ENCODE measurements at places on chromosomes 4 and X.
A peak's percentile ranks its signal among the peaks of the same experiment; 100 is the strongest.

GRCh38 chr4:17400686-17401085 lies 111.2 kb downstream of the QDPR start:
- DNase-seq = no peak

GRCh38 chrX:46580613-46581012 lies 7.0 kb downstream of the CHST7 start:
- DNase-seq = no peak

DNA sequence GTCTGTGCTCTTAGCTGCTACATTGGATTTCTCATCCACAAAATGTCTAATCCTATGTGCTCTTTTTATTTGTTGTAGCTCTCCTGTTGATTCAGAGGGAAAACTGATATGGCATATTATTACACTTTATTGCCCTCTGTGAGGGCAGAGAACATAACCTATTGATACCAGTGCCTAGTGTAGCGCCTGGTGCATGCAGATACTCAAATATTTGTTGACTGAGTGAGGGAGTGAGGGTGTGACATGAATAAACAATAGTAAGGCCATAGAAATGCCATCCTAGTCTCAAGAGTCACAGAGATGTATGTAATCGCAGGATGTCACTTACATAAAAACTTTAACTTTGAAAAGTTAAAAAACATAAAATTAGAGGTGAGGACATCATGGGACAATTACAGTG lies 159.1 kb downstream of the SHROOM3 start:
- DNase-seq = no peak

GRCh38 chr4:6687947-6688878 lies 5.5 kb upstream of the S100P start:
- no peak for DNase-seq

DNA sequence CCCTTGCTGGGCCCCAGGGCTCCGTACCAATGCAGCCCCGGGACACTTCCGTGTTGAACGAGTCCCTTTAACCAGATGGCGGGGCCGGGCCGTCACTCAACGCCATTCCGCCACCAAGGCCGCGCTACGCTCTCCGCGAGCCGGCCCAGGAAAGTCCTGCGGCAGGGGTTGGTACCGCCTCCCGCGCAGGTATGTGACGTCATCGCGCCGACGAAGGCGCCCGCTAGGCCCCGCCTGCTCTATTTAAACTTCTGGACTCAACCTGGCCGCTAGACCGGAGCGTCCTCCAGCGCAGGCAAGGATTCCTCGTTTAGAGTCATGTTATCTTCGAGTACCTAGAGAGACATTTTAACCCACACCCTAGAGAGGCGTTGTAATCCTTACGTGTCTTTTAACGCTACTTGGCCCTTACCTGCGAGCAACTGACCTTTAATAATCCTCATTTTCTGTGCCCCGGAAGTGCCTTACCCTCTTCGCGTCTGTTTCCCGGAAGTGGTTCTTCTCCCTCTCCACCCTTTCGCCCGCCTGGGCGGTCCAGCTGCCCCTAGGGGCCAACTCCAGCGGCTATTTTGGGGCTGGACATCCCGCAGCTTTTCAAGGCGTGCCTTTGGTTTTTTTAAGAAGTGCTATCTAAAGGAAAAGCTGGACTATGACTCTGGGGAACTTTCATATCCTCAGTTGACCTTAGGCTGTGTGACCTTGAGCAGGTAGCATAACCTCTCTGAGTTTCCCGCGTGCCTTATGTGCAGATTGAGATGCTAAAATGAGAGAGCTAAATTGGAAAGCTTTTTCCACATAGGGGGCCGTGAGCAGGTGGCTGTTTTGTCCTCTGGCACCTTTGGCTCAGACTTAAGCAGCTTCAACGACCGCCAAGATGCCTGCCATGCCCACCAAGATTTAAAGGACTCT lies at the start of gene PNPLA4:
PNPLA4 (minus strand) TSS at position 155 of the 909 bp plus-strand sequence. CDS start 1,294 bp downstream, outside the sequence.
- peak; percentile 87 for DNase-seq

GRCh38 chr4:142377342-142378091 lies 468.6 kb downstream of the INPP4B start:
- no peak for DNase-seq
